ENCODE measurements at places on chromosomes 3 and 15.
A peak's percentile ranks its signal among the peaks of the same experiment; 100 is the strongest.

- no peak for DNase-seq
Measured at GRCh38 chr15:85693277-85693676, 101.4 kb downstream of the KLHL25 start.

DNA sequence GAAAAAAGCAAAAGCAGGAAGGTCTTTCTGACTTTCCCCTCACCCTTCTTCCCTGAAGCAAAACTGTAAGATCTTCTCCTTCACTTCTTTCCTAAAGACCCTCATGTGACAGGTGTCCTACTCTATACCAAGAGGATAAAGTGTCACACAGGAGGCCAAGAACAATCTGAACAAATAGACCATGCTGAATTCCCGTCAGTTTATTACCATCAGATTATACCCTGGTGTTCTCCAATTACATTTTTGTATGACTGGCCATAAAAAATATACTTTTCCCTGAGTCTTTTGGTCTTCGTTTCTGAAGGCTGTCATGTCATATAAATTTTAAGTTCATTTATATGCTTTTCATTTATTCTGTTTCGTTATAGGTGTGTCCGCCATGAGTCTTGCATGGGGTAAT lies 371.4 kb upstream of the CNTN4 start:
- no peak for DNase-seq

- DNase-seq, result no peak
Measured at GRCh38 chr3:162641907-162642306, 1145.3 kb downstream of the OTOL1 start.

DNA sequence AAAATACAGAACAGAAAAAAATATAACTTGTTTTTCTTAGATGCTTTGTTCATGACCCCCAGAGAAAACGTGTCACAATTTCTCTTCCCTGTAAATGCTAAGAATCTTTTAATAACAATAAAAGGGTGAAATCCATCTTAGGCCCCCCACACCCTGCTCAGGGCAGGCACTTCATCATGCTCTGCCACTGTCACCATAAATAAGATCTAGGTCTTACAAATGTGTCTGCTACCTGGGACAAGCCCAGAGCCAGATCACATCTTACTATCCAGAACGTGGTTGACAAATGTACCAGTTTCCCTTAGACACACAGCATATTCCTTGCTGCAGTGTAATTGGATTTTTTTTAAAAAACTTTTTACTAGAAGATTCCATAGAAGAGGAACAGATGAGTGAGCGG lies 795.4 kb downstream of the AGBL1 start:
- no peak for DNase-seq

- DNase-seq, result peak; percentile 63
Measured at GRCh38 chr3:4633078-4634004, 140.2 kb downstream of the ITPR1 start.
